ENCODE measurements at places on chromosomes 6 and 20.

DNA sequence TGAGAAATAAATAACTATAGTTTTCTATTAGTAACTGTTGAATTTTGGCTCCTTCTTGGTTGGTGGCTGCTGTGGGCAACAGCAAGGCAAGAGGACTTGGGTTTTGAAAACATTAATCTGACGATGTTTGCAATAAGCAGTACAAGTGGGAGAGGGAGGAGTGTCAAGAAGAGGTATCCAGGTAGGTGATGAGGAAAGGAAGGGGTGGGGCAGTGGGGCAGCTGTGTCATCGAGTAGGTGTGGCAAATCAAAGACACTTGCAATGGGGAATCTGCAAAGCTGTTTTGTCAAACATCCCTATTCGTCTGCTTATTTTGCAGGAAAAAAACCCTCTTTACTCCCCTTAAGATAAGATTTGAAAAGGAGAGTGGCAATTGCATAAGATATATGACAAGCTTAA is 171.9 kb upstream of the MAP3K7 start:
- DNase-seq: no peak

- DNase-seq: no peak
Observed at GRCh38 chr6:1190366-1190765, 121.5 kb upstream of the FOXQ1 start.

GRCh38 chr6:158290659-158291058 is 21.6 kb upstream of the TULP4 start:
- DNase-seq: peak; percentile 64

DNA sequence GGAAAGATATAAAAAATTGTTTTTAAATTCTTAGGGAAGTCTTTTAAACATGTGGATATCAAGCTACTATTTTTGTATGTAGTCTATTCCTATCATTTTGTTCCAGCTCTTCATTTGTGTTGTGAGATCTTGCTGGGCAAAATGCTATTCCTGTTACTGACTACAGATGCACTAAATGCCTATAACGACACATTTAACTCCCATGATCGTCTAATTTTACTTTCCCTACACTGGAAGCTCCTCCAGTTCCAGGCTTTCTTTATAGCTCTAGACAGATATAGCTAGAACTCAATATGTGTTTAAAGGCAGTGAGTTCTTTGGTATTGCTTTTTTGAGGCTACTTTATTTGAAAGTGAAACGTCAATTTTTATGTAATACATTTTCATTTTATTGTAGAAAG is 971.5 kb upstream of the CITED2 start:
- no peak for DNase-seq

DNA sequence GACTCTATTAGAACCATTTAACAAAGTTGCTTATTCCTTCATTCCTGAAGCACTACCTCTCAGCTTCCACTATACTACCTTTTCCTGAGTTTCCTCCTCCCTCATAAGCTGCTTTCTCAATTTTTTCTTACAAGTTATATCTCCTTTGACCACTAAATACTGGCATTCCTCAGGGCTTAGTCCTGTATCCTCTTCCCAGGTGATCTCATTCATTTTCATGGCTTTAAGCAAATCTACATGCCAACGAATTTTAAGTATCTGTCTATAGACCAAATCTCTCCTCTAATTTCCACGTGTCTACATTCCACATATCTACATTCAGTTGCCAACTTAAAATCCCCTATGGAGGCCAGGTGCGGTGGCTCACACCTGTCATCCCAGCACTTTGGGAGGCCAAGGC is 134.7 kb downstream of the BTBD9 start:
- DNase-seq: no peak

GRCh38 chr6:74073429-74073828 is 377.4 kb downstream of the CD109 start:
- DNase-seq: no peak

GRCh38 chr6:135887069-135887468 is 35.6 kb downstream of the PDE7B start:
- DNase-seq: no peak

- DNase-seq: no peak
Observed at GRCh38 chr6:33306356-33306755, 7.5 kb downstream of the TAPBP start.

DNA sequence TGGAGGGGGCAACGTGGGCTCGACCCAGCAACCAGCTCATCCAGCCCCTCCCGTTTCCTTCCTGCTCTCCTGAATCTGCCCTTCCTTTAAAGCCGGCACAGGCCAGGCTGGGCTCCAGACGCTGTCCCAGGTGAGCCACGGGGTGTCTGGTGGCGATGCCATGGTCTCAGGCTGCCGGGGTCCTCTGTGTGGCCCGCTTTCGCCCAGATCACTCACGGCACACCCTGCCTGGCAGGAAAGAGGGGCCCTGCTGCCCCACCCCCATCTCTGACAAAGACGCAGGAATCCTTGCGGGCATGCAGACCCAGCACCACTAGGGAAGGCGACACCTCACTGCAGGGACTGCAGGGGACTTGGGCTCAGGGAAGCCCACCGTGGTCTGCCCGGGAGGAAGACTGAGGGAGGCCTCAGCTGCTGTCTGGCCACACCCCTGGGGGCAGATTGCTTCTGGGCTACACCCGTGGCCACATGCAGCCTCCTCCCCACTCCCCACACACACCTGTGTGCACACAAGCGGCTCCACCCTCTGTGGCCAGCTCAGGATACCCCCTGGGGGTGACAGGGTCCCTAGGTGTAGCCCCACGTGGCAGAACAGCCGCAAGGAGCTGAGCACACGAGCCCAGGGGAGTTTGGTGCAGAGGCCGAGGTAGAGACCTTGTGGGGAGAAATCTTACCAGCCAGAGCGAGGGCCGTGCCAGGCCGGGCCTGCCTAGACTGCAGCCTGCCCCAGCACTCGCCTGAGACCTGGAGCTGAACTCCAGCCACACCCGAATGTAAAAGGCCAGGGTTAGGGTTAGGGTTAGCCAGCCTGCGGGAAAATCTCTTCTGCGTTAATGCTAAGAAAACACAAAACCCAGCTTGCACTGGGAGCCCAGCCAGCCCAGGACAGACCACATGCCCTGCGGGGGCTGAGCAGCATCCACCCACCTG is 104.6 kb downstream of the DLL1 start:
- no peak for DNase-seq

DNA sequence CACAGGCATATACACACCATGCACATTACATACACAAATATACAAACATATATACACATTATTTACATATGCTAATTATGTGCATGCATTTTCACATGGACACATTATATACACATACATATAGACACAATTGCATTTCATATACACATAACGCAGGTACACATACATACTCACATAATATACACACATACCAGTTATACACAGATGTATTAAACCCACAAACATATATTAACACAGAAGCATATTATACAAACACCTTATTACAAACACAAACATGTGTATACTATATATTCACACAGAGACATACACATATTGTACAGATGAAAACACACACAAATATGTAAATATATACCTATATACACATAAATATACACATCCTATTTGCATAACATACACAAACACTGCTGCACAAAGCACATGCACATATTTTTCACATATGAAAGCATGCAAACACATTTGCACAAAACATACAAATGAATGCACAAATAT is 140.2 kb downstream of the VEGFA start:
- no peak for DNase-seq

DNA sequence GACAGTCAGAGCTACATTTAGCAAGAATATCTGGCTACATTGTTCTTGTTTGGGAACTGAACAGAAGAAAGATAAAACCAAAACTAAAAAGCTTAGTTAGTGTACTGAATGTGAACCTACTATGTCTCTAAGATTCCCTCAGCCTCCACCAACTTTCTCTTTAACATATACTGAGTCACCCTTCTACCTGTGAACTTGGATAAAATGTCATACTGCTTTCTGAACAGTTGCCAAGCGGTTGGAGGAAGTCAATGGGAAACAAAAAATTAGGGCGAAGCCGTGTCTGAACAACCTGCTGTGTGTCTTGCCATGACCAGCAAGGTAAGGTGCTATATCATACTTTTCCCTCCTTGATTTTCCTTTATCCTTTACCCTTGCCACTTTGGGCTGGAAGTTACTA is 243.5 kb downstream of the BTBD9 start:
- DNase-seq: no peak

DNA sequence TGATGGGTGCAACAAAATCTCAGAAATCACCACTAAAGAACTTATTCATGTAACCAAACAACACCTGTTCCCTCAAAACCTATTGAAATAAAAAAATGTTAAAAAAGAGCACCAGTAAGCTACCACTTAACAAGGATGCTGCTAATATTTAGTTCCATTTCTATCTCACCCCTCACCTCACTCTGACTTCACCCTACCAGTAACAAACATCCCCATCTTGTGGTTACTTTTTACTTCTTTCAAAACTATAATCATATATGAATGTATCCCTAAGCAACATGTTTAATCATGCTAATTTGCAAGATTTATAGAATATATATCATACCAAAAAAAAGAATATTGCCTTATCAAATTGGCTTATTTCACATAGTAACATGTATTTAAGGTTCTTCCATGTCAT is 27.4 kb upstream of the SLC24A3 start:
- no peak for DNase-seq

- DNase-seq: no peak
Observed at GRCh38 chr20:49381558-49382493, 100.6 kb downstream of the KCNB1 start.

Measured in stimulated activated effector memory CD8-positive, alpha-beta T cell treated with anti-CD3 and anti-CD28 coated beads, Interleukin-12 subunit alpha, Interleukin-12 subunit beta, amount 100 ng/mL, for 72 hours (primary cell).